ENCODE measurements at places on chromosomes 3 and 15. TPM values are rescaled to one million over a fixed set of nuclear protein-coding genes. Genes with fewer than 3 reads are reported as not detected.
A peak's percentile ranks its signal among the peaks of the same experiment; 100 is the strongest.

DNA sequence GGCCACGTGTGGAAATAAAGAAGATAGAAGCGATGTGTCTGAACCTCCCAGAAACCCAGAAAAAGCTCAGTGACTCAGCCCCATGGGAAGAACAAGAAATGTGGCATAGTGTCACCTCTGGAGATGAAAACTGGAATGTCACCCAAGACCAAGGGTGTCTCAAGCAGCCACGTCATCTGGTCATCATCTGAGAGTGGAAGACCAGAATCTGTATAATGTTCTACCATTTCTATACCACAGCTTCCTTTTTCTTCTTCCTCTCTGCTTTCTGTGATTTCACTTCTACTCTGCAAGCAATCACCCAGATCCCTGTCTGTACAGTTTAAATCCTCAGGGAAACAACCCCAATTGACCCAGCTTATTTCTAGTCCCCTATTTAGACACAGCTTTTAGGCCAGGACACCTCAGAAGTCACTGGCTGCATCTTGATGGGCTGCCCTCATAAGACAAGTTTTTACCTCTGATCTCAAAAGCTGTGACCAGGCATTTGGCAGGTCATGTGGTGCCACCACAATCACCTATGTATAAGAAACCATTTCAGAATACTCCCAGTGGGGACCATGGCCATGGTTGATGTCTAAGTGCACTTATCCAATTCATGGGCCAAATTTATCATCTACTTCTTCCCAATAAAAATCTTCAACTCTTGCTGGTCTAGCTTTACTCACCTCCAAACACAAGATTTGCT lies 278.5 kb upstream of the UMPS start:
- no peak for DNase-seq

GRCh38 chr3:21847005-21847404 lies 96.0 kb upstream of the ZNF385D start:
- DNase-seq: no peak

GRCh38 chr3:156818273-156818651 lies 7.9 kb upstream of the LEKR1 start:
- DNase-seq: peak; percentile 44

- no peak for DNase-seq
Observed at GRCh38 chr3:70137366-70137765, 137.8 kb downstream of the SAMMSON start.

- DNase-seq: no peak
Observed at GRCh38 chr3:142077859-142078500, 71.4 kb downstream of the TFDP2 start.

DNA sequence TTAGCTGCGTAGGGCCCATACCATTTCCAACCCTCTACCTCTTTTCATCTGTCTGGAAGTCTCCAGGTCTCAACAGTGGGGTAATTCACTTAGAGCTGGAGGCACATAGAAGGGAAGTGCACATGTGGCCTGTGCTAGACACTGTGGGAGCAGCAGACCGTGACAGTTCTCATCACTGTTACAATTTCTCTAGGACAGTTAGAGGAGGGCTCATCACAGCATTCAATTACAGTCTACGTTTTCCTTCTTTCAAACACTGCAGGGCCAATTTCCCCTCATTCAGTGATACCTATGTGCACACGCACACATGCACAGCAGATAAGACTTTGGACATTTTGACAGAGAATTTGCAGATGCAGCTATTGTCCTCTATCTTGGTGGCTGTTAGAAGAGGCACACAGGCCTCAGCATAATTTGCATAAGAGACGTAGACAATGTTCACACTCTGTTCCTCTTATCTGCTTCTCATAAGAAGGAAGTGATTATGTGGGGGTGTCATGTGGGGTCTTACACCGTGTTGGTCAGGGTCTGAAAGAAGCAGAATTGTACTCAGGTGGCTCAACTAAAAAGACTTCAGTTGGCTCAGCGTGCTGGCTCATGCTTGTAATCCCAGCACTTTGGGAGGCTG lies 12.6 kb upstream of the HRG start:
- no peak for DNase-seq

DNA sequence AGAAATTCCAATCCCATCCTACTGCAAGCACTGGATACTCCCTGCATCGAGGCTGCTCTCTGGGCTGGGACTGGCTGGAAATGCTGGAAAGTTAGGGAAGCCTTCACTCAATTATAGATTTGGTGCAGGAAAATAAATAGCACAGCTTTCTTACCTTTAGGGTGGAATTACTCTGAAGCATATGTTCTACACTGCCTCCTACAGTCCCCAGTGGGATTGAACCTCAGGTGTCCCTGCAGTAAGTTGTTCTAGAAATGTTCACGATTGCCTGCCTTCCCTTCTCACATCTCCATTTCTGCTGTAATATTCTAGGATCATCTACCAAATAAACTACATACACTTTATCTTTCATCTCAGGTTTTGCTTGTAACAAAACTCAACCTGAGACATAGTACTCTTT lies 536.7 kb upstream of the LMCD1 start:
- no peak for DNase-seq

GRCh38 chr3:45140141-45140769 lies 5.9 kb downstream of the CDCP1 start:
- DNase-seq: peak; percentile 91

DNA sequence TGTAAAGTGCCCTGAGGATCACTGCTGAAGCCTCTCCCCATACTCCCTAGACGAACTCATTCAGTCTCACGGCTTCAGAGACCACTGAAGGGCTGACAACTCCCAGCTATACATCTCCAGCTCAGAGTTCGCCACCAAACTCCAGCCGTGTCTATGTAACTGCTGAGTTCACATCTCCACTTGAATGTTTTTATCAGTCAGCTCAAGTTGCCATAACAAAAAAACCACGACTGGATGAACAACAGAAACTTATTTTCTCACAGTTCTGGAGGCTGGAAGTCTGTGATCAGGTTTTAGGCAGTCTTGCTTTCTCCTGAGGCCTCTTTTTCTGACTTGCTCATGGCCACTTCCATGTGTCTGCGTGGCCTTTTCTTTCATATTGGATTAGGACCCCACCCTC lies 223.0 kb upstream of the LRRFIP2 start:
- DNase-seq: no peak

GRCh38 chr3:149197669-149198068 lies 24.0 kb downstream of the CP start:
- DNase-seq: no peak

DNA sequence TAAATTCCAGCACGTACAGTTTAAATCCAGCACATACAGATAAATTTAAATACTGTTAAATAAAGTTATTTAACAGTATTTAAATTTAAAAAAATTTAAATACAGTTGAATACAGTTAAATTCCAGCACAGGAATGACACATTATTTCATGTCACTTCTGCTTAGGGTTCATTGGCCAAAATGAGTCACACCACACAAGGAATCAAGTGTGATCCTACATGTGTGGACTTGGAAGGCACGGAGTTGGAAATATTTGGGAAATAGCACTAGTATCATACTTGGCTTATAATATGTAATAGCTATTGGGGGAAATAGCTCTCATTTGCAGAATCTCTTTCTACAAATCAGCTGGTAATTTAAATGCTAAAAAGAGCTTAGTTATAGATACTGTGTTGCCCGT lies 10.6 kb downstream of the RAB7A start:
- peak; percentile 59 for DNase-seq

FBXW12 gene
- total RNA-seq: not detected

CLEC3B gene
- total RNA-seq: 48.9 TPM

MASP1 gene
- total RNA-seq: 1.2 TPM

OR5K2 gene
- not detected for total RNA-seq
